ENCODE measurements at places on chromosomes 2 and 18. TPM values are rescaled to one million over a fixed set of nuclear protein-coding genes. Genes with fewer than 3 reads are reported as not detected.

The ARHGEF4 gene
- 11.2 TPM for total RNA-seq

The SUMO1 gene
- total RNA-seq: 118 TPM

The SP9 gene
- not detected for total RNA-seq

- no peaks in the 10 kb centered on the region for H3K36me3 ChIP-seq
- no peak overlapping the region for H3K4me3 ChIP-seq
- H3K4me1 ChIP-seq: no peaks in the 10 kb centered on the region
Measured at GRCh38 chr18:24922491-24922890, 429.5 kb downstream of the ZNF521 start.

DNA sequence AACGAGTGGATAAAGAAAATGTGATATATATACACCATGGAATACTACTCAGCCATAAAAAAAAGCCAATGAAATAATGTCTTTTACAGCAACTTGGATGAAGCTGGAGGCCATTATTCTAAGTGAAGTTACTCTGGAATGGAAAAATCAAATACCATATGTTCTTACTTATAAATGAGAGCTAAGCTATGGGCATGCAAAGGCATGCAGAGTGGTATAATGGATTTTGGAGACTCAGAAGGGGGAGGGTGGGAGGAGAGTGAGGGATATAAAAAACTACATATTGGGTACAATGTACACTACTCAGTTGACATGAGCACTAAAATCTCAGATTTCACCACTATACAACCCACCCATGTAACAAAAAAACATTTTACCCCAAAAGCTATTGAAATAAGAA lies 1.7 kb upstream of the MSGN1 start:
- no peak overlapping the region for H3K4me3 ChIP-seq
- no peaks in the 10 kb centered on the region for H3K4me1 ChIP-seq
- H3K27ac ChIP-seq: no peak overlapping the region
- DNase-seq: no peak

GRCh38 chr2:204344119-204344518 lies 201.2 kb upstream of the PARD3B start:
- DNase-seq: no peak
- H3K4me1 ChIP-seq: no peaks in the 10 kb centered on the region
- no peaks in the 10 kb centered on the region for H3K36me3 ChIP-seq
- no peaks in the 10 kb centered on the region for H3K27me3 ChIP-seq

GRCh38 chr2:18580606-18581005 lies 8.8 kb downstream of the NT5C1B start:
- H3K4me3 ChIP-seq: no peak overlapping the region
- no peak overlapping the region for H3K27ac ChIP-seq
- no peaks in the 10 kb centered on the region for H3K36me3 ChIP-seq
- no peaks in the 10 kb centered on the region for H3K27me3 ChIP-seq
- DNase-seq: no peak

GRCh38 chr2:176680916-176681516 lies 411.8 kb downstream of the MTX2 start:
- no peaks in the 10 kb centered on the region for H3K27me3 ChIP-seq
- no peak overlapping the region for H3K27ac ChIP-seq
- no peaks in the 10 kb centered on the region for H3K36me3 ChIP-seq
- H3K4me3 ChIP-seq: no peak overlapping the region

DNA sequence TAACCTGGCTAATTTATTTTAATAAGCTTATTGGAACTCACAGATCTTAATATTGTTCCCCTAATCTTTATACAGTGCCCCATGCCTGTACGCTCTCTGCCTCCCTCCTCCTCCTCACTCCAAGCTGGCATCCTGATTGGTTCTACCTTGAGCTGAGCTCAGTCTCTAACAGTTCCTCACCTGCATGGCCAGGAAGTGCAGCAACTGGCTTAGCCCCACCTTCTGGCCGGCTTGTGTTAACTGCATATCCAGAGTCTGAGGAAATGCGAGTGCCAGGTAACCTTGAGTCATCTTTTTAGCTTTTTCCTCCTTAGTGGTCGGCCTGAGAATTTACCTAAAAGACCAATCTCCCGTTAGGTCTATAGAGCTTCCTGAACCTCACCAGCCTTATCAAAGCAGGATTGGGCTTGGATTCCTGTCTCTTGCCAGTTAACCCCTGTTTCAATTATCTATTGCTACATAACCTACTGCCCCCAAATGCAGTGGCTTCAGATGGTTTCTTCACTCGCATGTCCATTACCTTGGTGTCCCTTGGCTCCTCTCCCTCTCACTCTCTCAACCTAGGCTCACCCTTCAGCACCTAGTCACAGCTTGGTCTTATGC lies 89.5 kb upstream of the STK39 start:
- no peaks in the 10 kb centered on the region for H3K27me3 ChIP-seq
- no peaks in the 10 kb centered on the region for H3K36me3 ChIP-seq
- H3K4me3 ChIP-seq: no peak overlapping the region
- no peak overlapping the region for H3K27ac ChIP-seq
- peak; percentile 86 for DNase-seq

DNA sequence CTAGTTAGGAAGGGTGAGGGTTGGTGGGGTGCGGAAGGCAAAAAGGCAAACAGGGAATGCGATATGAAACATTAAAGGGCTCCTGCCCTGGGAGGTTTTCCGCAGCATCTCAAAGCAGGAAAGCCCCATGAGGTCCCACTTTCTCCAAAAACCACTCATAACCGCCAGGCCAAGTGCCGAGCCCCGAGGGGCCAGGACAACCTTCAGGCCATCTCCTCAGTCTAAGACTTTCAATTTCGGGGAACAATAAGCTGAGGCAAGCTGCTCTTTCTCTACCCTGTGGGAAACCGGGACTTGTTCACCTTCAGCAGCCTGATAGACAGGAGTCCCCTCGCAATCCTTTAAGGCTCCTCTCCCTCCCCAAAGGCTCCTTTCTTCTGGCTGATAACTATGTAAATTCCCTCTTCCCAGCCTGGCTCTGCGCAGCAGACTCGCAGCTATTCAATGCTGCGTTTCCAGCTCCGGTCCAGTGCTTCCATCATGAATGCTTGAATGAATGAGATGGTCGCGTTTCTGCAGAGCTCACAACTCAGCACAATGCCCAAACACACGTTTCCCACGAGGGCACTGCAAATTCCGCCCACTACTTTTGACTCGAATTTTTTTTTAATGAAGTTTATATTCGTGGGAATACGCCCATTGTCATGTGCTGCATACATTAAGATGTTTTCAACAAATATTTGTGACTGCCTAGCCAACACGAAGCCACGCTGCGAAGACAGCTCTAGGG lies 1.4 kb downstream of the LAMA1 start:
- peaks cover 25% of the 10 kb centered on the region for H3K4me1 ChIP-seq
- H3K36me3 ChIP-seq: no peaks in the 10 kb centered on the region
- H3K27ac ChIP-seq: no peak overlapping the region
- H3K27me3 ChIP-seq: peaks cover 83% of the 10 kb centered on the region

- no peaks in the 10 kb centered on the region for H3K27me3 ChIP-seq
- peaks cover 15% of the 10 kb centered on the region for H3K4me1 ChIP-seq
- peaks cover 2% of the 10 kb centered on the region for H3K36me3 ChIP-seq
- H3K27ac ChIP-seq: peak overlapping the region; percentile 31
- no peak overlapping the region for H3K4me3 ChIP-seq
Measured at GRCh38 chr2:190679813-190680591, 31.1 kb downstream of the NAB1 start.

GRCh38 chr2:177084607-177085006 lies 128.0 kb upstream of the HNRNPA3 start:
- no peaks in the 10 kb centered on the region for H3K36me3 ChIP-seq
- no peak for DNase-seq
- H3K4me1 ChIP-seq: no peaks in the 10 kb centered on the region
- H3K27me3 ChIP-seq: no peaks in the 10 kb centered on the region
- H3K27ac ChIP-seq: no peak overlapping the region

DNA sequence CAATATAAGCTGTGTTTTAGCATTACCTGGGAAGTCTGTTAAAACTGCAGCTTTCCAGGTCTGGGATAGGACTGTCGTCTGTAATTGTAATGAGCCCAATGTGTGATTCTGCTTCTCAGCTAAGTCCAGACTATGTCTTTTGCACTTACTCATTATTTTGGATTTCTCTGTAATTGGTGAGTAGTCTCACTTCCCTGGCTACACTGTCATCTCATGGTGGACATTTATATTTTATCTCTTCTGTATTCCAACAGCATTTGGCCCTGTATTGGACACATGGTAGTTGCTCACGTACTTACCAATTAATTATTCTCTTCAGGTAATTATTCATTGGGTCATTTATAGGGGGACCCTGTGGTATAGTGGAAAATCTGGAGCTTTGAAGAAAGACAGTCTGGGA lies 28.0 kb downstream of the LHCGR start:
- no peak overlapping the region for H3K27ac ChIP-seq
- no peak for DNase-seq
- H3K36me3 ChIP-seq: no peaks in the 10 kb centered on the region
- no peaks in the 10 kb centered on the region for H3K27me3 ChIP-seq
- H3K4me3 ChIP-seq: no peak overlapping the region
- H3K4me1 ChIP-seq: no peaks in the 10 kb centered on the region

DNA sequence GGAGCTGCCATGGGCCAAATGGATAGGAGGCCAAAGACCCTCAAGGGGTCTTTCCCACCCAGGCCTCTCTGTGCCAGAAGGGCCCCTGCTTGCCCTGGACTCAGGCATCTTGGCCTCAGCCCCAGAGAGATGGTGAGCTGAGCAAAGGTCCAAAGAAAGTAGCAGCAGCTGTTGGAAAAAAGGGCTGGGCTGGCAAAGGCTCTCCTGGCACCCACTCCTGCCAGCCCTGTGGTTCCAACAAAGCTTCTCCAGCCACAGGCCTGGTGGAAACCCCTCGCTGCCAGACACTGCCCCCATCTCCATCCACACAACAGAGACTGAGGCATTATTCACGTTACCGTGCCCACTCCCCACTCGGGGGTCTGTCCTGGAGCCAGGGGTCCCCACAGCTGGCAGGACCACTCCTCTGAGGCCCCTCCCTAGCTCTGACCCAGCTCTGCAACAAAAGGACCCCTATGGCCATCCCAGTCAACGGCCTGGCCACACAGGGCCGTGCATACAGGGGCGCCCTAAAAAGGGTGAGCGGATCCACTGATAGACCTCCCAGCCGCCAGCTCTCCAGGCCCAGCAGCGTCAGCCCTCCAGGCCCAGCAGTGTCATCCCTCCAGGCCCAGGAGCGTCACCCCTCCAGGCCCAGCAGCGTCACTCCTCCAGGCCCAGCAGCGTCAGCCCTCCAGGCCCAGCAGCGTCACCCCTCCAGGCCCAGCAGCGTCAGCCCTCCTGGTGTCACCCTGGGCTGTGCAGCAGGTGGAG lies 10.1 kb downstream of the BIN1 start:
- no peak overlapping the region for H3K4me3 ChIP-seq
- no peaks in the 10 kb centered on the region for H3K27me3 ChIP-seq
- no peaks in the 10 kb centered on the region for H3K36me3 ChIP-seq
- peaks cover 95% of the 10 kb centered on the region for H3K4me1 ChIP-seq
- peak overlapping the region; percentile 36 for H3K27ac ChIP-seq
- DNase-seq: no peak

GRCh38 chr2:164302786-164303185 lies 318.5 kb downstream of the GRB14 start:
- no peak overlapping the region for H3K27ac ChIP-seq
- no peaks in the 10 kb centered on the region for H3K27me3 ChIP-seq
- no peak for DNase-seq
- H3K36me3 ChIP-seq: no peaks in the 10 kb centered on the region

GRCh38 chr2:12282780-12283695 lies 433.7 kb upstream of the TRIB2 start:
- no peaks in the 10 kb centered on the region for H3K27me3 ChIP-seq
- no peak overlapping the region for H3K27ac ChIP-seq
- H3K4me1 ChIP-seq: no peaks in the 10 kb centered on the region
- H3K4me3 ChIP-seq: no peak overlapping the region
- DNase-seq: no peak

DNA sequence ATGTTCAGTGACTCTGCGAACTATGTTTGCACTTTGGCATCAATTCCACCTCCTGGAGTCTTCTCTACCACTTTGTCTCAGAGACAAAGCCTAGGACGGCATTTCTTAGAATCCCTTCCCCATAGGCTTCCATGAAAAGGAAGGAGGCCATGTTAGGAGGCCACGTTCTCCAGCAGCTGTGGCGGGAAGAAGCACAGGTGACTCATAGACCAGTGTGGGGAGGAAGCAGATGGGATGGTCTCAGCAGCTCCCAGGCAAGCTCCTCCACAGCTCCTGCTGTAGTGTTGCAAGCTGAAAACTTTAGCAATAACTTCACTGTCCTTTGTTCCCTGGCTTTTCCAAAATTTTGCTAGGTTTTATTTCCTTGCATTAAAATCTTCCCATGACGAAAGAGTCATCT lies 781.3 kb upstream of the ID2 start:
- no peaks in the 10 kb centered on the region for H3K4me1 ChIP-seq
- H3K27ac ChIP-seq: no peak overlapping the region
- H3K27me3 ChIP-seq: no peaks in the 10 kb centered on the region
- DNase-seq: no peak

GRCh38 chr2:75894170-75894569 lies 183.5 kb upstream of the GCFC2 start:
- DNase-seq: no peak
- no peak overlapping the region for H3K4me3 ChIP-seq
- H3K27me3 ChIP-seq: no peaks in the 10 kb centered on the region
- no peak overlapping the region for H3K27ac ChIP-seq
- H3K4me1 ChIP-seq: no peaks in the 10 kb centered on the region
